ENCODE measurements at places on chromosomes 2 and 18. TPM values are rescaled to one million over a fixed set of nuclear protein-coding genes. Genes with fewer than 3 reads are reported as not detected.

UGT1A8 gene
- 0.08 TPM for total RNA-seq

ARMC9 gene
- total RNA-seq = 147 TPM

HOXD11 gene
- not detected for total RNA-seq

FEV gene
- total RNA-seq = not detected

SMAD2 gene
- total RNA-seq = 92.5 TPM

SERPINB13 gene
- not detected for total RNA-seq

RAB6C gene
- total RNA-seq = not detected

L3MBTL4 gene
- under 0.01 TPM for total RNA-seq

MAP4K4 gene
- total RNA-seq = 162 TPM

FIGN gene
- 0.53 TPM for total RNA-seq

B3GNT2 gene
- total RNA-seq = 4.7 TPM

SLC19A3 gene
- total RNA-seq = 2.1 TPM

ATOH8 gene
- 59.5 TPM for total RNA-seq

RNU2-63P gene
- not detected for total RNA-seq

KCTD18 gene
- total RNA-seq = 18.2 TPM

ASIC4 gene
- 0.70 TPM for total RNA-seq

IL1F10 gene
- not detected for total RNA-seq

CCDC178 gene
- not detected for total RNA-seq

WNT10A gene
- total RNA-seq = not detected

SCN7A gene
- not detected for total RNA-seq

RAX gene
- not detected for total RNA-seq

ABCB11 gene
- total RNA-seq = not detected

GPD2 gene
- total RNA-seq = 38.4 TPM

ASPRV1 gene
- total RNA-seq = 0.12 TPM

INHBB gene
- 0.08 TPM for total RNA-seq

GNAL gene
- total RNA-seq = 0.12 TPM

C2orf81 gene
- 0.98 TPM for total RNA-seq

ATP6V1B1 gene
- 0.94 TPM for total RNA-seq

PRKAG3 gene
- 4.1 TPM for total RNA-seq

C2orf78 gene
- not detected for total RNA-seq

FTCDNL1 gene
- total RNA-seq = 1.4 TPM

EFHD1 gene
- 0.23 TPM for total RNA-seq

SLC11A1 gene
- 0.12 TPM for total RNA-seq

NEU2 gene
- not detected for total RNA-seq

FAM228A gene
- total RNA-seq = 2.3 TPM

REG3A gene
- not detected for total RNA-seq

CNTNAP5 gene
- not detected for total RNA-seq

NR4A2 gene
- total RNA-seq = not detected

KIAA2012 gene
- total RNA-seq = under 0.01 TPM

TFCP2L1 gene
- total RNA-seq = not detected

CAPN14 gene
- 0.12 TPM for total RNA-seq

NOL4 gene
- total RNA-seq = not detected

FAHD2A gene
- total RNA-seq = 31.6 TPM

CLEC4F gene
- not detected for total RNA-seq

UNC80 gene
- total RNA-seq = under 0.01 TPM

TTN gene
- 0.12 TPM for total RNA-seq

ABHD3 gene
- total RNA-seq = 7.8 TPM

PTPN2 gene
- 36.3 TPM for total RNA-seq
